Stimulated activated CD4-positive, alpha-beta T cell treated with anti-CD3 and anti-CD28 coated beads, Interleukin-1b, Interleukin-23, amount 100 ng/mL, for 4 hours (primary cell): ENCODE measurements at places on chromosomes 6 and 20.

GRCh38 chr20:57389695-57390603 lies 1.2 kb upstream of the RBM38 start:
- peak; percentile 66 for DNase-seq

DNA sequence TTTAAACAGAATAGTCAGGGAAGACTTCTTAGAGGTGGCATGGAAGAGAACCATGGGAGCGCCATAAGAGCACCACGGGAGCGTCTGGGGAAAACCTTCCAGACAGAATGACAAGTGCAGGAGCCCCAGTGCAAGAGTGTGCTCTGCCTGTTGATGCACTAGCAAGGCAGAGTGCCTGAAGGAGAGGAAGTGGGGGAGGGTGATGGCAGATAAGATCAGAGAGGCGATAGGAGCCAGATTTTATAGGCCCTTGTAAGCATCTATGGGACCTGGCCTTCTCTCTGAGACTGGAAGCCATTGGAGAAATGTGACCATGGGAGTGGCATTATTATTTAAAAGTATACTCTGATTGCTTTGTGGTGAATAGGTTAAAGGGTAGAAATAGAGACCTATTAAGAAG lies 13.1 kb downstream of the FUCA2 start:
- no peak for DNase-seq

GRCh38 chr6:95545226-95545625 lies 32.1 kb upstream of the MANEA start:
- no peak for DNase-seq

- DNase-seq: no peak
These were observed 124.7 kb upstream of the ZNF217 start for GRCh38 chr20:53718142-53719021.

DNA sequence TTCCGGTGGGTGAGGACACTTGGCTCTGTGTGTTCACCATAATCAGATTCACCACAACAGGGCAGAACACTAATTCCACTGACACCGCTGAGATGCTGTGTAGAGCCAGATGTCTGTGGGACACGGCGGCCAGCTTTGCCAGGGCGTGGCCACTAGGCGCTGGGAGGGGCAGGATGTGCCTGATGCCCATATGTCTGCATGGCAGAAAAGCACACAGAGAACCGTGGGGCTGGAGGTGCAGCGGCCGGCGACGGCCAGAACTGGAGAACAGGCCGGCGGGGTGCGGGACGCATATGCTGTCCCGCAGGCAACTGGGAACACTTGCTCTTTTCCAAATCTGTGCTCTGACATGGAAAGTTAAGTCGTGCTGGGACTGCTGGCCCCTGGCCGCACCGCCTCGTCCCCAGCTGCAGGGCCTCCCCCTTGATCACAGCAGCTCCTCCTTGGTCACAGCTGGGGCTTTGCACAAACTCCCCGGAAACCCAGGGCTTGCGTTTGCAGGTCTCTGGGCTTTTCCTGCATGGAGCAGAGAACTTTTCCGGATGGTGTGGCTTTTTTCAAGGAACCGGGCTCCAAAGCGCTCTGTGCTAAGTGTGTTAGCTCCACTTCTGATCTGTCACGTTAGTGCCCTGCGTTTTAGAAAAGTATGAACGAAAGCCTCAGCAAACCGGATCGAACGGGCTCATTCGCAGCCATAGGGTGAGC lies 31.1 kb downstream of the NTSR1 start:
- DNase-seq: no peak

- no peak for DNase-seq
These were observed 33.3 kb downstream of the LRP11 start for GRCh38 chr6:149830731-149831307.

- DNase-seq: no peak
These were observed 112.1 kb downstream of the TCP11 start for GRCh38 chr6:35028781-35029769.

DNA sequence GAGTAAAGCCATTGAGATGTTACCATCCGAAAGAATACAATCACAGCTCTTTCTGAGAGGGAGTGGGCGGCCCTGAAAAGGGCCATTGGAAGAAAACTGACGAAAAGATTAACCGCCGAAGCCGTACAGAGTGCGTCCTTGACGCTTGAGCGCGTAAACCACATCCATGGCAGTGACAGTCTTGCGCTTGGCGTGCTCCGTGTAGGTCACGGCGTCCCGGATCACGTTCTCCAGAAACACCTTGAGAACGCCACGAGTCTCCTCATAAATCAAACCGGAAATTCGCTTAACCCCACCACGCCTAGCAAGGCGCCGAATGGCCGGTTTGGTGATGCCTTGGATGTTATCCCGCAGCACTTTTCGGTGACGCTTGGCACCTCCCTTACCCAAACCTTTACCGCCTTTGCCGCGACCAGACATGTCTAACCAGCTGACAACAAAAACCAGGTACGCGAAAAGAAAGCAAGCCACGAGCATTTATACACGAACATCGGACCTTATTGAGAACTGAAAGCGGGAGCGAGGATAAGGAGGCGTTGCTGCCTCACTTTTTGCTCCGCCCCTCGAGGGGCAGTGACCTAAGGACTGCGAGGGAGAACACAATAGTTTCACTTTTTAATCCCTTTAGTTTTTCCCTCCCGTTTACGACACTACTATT lies 60.3 kb upstream of the HFE start:
- peak; percentile 95 for DNase-seq

- DNase-seq: no peak
These were observed 137.9 kb upstream of the KCNG1 start for GRCh38 chr20:51160821-51161220.

- DNase-seq: no peak
These were observed 622.8 kb upstream of the EPHA7 start for GRCh38 chr6:94041945-94042709.

- DNase-seq: no peak
These were observed 244.2 kb downstream of the HIVEP2 start for GRCh38 chr6:142700671-142701312.

GRCh38 chr6:108966855-108967755 lies 118.9 kb downstream of the ARMC2 start:
- no peak for DNase-seq

GRCh38 chr6:116529466-116530290 lies 15.8 kb downstream of the TRAPPC3L start:
- DNase-seq: no peak

DNA sequence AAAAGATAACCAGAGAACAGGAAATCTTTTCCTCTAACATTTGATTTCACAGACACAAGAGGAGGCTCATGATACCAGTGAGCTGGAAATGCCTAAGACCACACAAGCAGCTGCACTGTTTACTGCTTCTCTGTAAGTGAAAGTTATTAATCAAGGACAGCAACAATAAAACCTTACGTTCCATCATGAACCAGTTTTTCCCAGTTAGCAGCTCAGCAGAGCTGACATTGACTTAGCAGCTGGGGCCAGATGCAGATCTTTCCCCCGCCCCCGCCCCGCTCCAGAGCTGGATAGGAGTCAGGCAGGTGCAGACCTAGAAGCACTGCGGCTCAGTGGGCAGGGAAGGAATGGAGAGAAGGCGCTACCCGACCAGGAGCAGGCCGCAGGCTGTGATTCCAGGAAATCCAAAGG lies 275.2 kb downstream of the GMDS start:
- DNase-seq: no peak

DNA sequence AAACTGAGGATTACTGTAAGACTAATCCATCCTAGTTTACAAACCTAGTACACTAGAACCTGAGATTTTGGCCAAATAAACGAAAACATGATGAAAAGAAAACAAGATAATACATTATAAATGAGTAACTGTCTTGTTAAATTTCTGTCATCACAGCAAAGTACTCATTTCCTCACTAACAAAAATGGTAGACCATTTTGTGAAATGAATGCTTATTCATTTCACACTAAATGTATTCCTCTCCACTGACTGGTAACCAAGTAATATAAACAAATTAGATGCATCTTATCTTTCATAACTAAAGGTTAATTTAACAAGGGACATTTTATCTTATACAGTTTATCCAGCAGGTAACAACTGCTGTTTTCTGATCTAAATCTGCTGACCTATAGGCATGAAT lies 143.7 kb downstream of the REV3L start:
- DNase-seq: no peak

DNA sequence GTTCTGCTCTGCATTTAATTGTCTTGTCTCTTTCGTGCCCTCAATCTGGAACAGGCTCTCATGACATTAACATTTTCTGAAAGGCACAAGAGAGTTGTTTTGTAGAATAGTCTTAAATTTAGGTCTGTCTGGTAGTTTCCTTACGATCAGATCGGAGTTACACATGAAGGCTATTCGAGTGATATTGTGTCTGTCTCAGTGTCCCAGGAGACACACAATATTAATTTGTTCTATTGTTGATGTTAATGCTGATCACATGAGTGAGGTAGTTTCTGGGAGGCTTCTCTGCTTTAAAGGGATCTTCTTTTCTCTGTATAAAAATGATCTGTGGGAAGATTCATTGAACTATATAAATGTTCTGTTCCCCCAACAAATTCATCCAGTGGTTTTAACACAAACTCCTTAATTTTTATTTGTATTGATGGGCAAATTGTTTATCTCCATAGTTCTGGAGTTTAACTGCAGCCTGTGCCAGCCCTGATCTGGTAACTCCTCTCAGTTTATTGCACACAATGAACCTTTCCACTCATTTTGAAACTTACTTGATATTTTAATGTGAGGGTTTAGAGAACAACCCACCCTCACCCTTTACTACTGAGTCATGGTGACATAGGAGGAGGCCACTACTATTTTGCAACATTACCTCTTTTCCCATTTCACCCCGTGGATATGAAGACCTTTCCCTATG lies 223.0 kb downstream of the CBLN4 start:
- no peak for DNase-seq

- no peak for DNase-seq
These were observed 4.1 kb upstream of the TXLNB start for GRCh38 chr6:139295901-139296300.

GRCh38 chr6:3569816-3570215 lies 113.0 kb upstream of the SLC22A23 start:
- no peak for DNase-seq

DNA sequence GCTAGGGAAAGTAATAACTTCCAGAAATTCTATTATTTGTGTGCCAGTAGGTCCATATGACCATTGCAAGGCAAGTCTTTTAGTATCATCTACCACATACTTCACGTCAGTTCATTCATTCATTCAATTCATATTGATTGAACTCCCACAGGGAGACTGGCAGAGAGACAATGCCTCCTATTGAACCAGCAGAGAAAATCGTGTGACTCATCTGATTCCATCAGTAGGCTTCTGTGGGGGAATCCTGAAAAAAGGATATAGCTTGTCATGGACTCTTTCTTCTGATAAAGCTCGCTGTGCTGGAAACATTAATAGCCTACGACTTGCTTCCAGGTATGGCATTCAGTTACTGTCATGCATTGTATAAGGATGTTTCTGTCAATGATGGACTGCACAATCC lies 45.3 kb upstream of the CNR1 start:
- no peak for DNase-seq

- DNase-seq: no peak
These were observed 178.2 kb upstream of the IMPG1 start for GRCh38 chr6:76250666-76251065.

DNA sequence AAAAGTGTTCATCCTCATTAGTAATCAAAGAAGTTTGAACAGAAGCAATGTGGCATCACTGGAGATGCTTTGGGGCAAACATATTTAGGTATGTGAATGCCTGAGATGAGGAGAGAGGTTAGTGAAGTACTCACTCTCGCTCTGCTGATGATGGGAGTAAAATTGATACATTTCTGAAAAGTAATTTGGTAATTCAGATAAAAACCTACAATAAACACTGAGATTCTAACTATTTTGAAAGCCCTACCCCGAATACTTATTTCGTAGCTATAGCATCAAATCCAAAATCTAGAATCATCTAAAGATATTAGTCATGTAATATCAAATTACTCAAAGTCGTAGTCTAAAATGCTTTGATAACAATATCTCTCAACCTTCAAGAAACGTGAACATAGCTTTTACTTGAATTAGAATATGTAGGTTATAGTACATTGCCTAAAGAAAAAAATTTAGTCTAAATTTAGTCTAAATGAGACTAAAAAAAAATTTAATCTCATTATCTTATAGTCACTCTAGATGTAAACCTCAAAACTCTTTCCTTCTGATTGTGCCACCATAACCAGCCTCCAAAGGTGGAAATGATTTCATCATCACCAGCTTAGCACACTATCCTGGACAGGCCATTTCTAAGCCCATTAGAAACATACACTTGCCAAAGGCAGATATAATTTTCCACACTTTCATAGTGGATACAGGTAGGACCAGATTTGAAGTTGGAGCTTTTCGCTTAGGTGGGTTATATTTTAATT lies 232.5 kb upstream of the TAB2 start:
- no peak for DNase-seq

- no peak for DNase-seq
These were observed 30.7 kb upstream of the ADIG start for GRCh38 chr20:38550274-38550673.

GRCh38 chr6:47628448-47629272 lies 69.7 kb upstream of the ADGRF4 start:
- DNase-seq: no peak

GRCh38 chr6:11770546-11771466 lies 7.8 kb downstream of the ADTRP start:
- DNase-seq: no peak

DNA sequence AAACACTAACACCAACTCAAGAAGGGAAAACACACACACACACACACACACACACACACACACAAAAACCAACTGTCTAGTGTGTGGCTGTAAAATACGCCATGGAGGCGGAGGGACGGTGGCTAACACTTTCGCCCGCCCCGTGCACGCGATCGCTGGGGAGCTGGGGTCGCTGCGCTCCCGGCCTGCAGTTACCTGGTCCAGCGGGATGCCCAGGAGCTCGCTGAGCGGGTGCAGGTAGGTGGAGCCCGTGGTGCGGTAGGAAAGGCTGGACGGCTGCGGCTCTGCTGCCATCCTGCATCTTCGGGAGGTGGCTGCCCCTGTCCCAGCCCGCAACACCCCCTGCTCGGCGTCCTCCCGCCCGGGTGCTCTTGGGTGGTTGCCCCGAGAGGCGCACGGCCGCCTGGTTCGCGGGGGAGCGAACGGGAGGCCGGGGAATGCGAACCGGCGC lies 303 bp downstream of the MBOAT1 start:
- DNase-seq: no peak

DNA sequence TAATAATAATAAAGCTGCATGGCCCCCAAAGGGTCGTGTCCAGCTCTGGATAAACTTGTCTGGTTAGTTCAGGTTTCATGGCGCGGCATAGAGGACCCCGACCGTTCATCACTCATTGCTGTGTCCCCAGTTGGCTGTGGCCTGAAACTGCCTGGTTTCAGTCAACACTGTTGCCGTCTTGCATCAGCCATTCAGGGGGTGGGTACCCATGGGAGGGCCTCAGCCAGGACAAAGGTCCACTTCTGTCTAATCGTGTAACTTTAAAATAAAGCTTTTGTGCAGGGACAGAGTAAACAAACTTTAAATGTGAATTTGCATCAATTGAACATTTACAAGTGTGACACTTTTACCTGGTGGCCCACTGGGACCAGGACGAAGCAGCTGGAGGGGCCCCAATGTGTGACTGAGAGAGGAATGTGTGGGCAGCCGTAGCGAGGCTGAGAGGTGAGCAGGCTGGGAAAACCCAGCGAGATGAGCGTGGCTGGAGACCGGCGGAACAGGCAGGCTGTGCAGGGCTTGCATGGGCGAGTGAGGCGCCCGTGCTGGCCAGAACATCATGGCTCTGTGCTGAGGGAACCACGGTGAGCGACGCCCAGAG lies 22.3 kb upstream of the UNC93A start:
- DNase-seq: no peak

GRCh38 chr20:63950701-63951397 lies 5.4 kb downstream of the UCKL1 start:
- no peak for DNase-seq

GRCh38 chr20:61980647-61981583 lies 84.8 kb downstream of the TAF4 start:
- no peak for DNase-seq

- DNase-seq: no peak
These were observed 136.0 kb upstream of the TOP1 start for GRCh38 chr20:40892642-40893041.
